ENCODE measurements at places on chromosomes 5 and 9. TPM values are rescaled to one million over a fixed set of nuclear protein-coding genes. Genes with fewer than 3 reads are reported as not detected.

DNA sequence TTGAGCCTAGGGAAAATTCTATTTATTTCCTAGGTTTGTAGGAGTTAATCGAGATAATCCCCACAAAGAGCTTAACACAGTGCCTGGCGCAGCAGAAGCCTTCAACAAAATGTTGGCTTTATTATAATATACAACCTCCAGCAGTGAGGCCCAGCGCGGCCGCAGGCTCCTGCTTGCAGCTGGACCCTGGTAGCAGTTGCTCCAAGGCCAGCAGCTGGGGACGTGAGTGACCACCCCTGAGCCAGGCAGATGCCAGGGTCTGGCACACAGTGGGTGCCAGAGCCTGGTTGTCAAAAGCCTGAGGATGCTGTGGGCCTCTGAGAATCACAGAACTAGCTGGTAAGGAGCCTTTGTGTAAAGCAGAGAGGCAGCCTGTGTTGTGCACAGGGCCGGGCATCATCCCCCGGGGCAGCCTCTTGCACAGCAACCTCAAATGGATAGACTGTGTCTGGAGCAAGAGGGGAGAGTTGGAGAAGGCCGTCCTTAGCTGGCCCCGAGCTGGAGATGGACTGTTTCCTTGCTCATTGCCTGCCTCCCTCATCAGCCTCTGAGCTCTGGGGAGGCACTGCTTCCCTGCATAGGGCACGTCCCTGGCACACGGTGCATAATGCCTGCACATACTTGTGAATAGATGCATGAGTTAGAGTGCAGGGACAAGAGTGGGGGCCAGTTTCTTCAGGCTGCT, 17.3 kb downstream of the CSF1R start:
- no peak overlapping the region for H3K4me3 ChIP-seq
- no peak overlapping the region for H3K27ac ChIP-seq
- peaks cover 4% of the 10 kb centered on the region for H3K27me3 ChIP-seq
- peaks cover 17% of the 10 kb centered on the region for H3K4me1 ChIP-seq

DNA sequence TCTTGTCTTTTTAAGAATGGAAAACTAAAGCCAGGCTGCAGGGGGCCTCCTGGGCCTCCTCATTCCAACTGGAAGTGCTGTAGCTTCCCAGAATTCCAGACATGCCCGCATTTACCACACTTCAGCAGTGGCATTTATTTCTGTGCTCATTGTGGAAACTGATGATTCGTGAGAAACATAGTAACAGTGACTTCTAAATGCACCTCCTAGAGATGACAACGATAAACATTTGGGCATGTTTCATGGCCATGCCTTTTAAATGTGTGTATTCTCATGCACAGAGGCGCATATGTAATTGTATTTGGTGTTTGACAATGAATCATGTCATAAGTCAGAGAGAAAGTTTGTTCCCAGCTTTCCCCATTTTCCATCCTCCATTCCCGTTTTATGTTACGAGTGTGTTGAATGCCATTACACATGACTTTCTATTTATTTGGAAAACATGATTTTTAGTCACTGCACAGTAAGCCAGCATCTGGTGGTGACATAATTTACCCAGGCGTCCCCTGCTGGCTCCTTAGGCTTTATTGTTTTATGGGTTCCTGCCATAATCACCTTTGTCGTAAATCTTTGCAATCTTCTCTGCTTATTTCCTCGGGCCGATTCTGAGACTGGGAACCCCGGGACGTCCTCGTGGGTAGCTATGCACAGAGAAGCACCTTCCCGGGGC, 68.8 kb upstream of the FCN2 start:
- H3K4me3 ChIP-seq, result no peak overlapping the region
- no peak for DNase-seq
- no peak overlapping the region for H3K27ac ChIP-seq
- H3K4me1 ChIP-seq, result no peaks in the 10 kb centered on the region
- H3K27me3 ChIP-seq, result no peaks in the 10 kb centered on the region

DNA sequence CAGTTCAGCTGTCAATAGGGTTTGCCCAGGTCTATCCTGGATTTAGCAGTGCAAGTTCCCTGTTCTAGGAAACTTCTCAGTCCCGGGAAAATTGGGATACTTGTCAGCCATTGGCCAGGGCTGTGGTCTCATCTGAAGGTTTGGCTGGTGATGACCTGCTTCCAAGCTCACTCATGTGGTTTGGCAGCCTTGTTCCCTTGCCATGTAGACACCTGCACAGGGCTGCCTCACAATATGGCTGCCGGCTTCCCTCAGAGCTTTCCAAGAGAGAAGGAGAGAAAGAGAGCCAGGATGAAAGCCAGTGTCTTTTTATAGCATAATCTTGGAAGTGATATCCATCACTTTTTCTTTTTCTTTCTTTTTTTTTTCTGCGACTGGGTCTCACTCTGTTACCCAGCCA, 37.7 kb upstream of the HMCN2 start:
- H3K27me3 ChIP-seq, result peaks cover 2% of the 10 kb centered on the region
- H3K4me1 ChIP-seq, result no peaks in the 10 kb centered on the region
- no peaks in the 10 kb centered on the region for H3K36me3 ChIP-seq
- no peak for DNase-seq
- H3K27ac ChIP-seq, result no peak overlapping the region
- H3K4me3 ChIP-seq, result no peak overlapping the region

DNA sequence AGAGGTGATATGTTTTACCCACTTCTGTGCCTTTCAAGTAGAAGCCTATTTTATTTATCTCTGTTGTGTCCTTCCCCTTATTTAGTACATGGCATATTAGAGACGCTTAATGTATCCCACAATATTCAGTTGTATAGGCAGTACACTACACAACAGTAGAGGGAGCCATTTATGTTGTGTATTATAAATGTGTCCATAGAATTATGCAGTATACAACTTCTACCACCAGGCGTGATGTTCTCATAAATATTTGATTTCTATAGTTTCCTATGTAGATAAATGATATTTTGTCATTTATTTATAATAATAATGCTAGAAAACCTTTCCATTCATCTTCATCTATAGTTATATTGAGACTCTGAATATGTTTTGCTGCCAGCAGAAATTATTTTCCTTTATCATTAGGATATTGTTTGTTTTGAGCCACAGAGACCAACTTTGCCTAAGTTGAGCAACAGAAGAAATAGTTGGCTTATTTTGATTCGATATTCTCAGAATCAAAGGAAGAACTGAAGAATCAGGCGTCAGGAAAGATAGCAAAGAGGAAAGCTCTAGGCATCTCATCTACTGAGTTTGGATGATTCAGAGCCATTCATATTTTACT, 81.7 kb downstream of the ADAMTS19 start:
- H3K4me1 ChIP-seq, result no peaks in the 10 kb centered on the region
- H3K36me3 ChIP-seq, result no peaks in the 10 kb centered on the region
- no peaks in the 10 kb centered on the region for H3K27me3 ChIP-seq
- H3K27ac ChIP-seq, result no peak overlapping the region
- DNase-seq, result no peak

GRCh38 chr9:100324594-100325200, 28.0 kb downstream of the TEX10 start:
- H3K27me3 ChIP-seq, result no peaks in the 10 kb centered on the region
- no peak overlapping the region for H3K27ac ChIP-seq
- H3K4me3 ChIP-seq, result no peak overlapping the region
- H3K4me1 ChIP-seq, result peaks cover 2% of the 10 kb centered on the region
- no peak for DNase-seq
- H3K36me3 ChIP-seq, result peaks cover 65% of the 10 kb centered on the region

DNA sequence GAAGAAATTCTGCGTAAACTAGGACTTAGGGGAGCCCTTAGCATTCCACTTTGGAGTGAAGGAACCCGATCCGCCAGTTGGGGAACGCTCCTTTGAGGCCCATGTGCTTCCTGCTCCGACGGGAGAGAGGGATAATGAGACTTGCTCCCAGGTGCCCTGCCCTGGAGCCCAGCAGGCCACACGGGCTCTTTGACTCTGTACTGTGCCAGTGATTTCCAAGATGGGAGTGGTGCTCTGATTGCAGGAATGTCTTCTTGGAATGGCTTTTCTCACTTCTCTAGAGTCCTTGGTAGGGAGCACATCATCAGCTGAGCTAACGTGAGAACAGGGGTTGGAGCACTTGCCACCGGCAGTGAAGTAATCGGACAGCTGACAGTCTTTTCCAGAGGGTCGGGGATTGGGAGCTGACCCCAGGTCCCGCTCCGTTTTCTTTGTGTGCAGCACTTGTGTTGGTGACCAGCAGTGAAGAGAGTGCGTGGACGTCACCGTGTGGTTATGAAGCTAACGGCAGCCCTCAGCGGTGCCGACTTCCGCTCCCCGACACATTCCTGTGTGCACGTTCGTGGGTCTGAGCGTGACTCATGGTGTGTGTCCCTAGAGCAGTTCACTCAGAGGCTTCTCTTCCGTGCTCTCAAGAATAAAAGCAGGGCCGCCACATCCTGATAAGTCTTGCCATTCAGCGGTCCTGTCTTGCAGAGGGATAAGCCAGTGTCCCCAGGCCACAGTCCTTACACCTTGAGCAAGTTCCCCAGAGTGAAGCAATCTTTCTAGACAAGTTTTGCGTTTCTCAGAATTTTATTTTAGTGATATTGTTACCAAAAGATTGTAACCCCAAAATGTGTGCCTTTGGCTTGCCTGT, 25.6 kb downstream of the ABL1 start:
- no peak for DNase-seq
- no peak overlapping the region for H3K4me3 ChIP-seq
- H3K27ac ChIP-seq, result no peak overlapping the region
- H3K36me3 ChIP-seq, result peaks cover 62% of the 10 kb centered on the region
- H3K27me3 ChIP-seq, result no peaks in the 10 kb centered on the region

DNA sequence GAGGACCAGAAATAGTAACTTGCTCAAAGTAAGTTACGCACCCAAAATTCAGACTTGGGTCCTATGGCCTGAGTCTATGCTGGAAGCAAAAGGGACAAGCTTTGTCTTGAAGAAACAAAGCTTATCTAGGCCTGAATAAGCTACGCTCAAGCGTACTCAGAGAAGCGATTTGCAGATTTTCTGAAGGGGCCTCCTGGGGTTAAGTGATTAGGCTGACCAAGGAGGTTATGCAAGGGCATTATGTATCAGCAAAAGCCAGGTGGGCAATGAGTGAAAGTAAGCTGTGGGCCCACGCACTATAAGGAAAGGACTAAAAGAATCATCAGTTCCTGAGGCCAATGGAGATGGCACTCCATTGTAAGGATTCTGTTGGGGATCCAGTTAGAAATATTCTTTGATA, 122.1 kb downstream of the SNX18 start:
- H3K27ac ChIP-seq, result no peak overlapping the region
- H3K27me3 ChIP-seq, result no peaks in the 10 kb centered on the region
- no peak overlapping the region for H3K4me3 ChIP-seq
- DNase-seq, result no peak
- peaks cover 29% of the 10 kb centered on the region for H3K4me1 ChIP-seq
- H3K36me3 ChIP-seq, result no peaks in the 10 kb centered on the region

- H3K27me3 ChIP-seq, result peaks cover 7% of the 10 kb centered on the region
- no peaks in the 10 kb centered on the region for H3K36me3 ChIP-seq
- no peak for DNase-seq
These were observed at the start of gene ANXA1 for GRCh38 chr9:73151653-73152542. Gene ANXA1, plus strand, starts transcription at chr9:73151865. Its CDS starts 6,671 bp downstream, at chr9:73158536.

The PCDHB2 gene
- total RNA-seq, result not detected

The WHRN gene
- total RNA-seq, result 14.5 TPM

The PCDHB9 gene
- 0.27 TPM for total RNA-seq
